Stimulated activated CD4-positive, alpha-beta T cell treated with anti-CD3 and anti-CD28 coated beads, Interleukin-1b, Interleukin-23, amount 100 ng/mL, for 4 hours (primary cell): ENCODE measurements at places on chromosomes 6 and 20.

DNA sequence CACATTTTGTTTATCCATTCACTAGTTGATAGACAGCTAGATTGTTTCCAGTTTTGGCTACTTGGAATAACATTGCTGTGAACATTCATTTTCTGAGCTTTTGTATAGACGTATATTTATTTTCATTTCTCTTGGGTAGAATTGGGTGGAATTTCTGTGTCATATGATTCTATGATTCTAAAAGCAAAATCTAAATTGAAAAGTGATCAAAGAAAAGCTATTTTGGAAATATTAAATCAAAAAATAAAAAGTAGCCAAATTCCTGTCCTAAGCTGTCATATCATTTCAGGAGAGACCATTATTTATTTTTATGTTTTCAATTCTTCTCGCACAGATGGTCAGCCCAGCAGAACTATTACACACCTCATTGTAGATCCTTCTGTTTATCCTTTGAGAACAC, 229.2 kb downstream of the COL12A1 start:
- DNase-seq: no peak

- DNase-seq: no peak
Measured at GRCh38 chr6:46097366-46097765, 32.4 kb upstream of the ENPP4 start.

- DNase-seq: no peak
Measured at GRCh38 chr6:109296452-109296851, 85.8 kb downstream of the CD164 start.

DNA sequence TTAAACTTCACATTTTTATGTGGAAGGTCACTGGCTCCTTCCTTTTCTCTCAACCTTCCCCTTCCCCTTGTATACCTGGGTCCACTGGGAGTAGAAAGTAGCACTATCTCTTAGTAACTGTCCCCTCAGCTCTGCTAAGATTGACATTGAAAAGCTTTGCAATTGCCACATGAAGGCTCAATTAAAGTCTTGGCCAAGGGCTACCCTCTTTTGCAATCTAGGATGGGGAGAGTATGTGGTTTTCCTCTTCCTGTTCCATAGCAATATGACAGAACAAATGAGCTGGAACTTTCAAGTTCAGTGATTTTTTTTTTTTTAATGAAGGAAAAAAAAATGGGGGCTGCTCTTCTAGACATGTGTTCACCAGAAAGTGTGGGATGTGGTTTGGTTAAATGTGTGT, 37.1 kb downstream of the PROKR2 start:
- no peak for DNase-seq

- no peak for DNase-seq
Measured at GRCh38 chr6:40397287-40398033, 189.7 kb downstream of the LRFN2 start.

DNA sequence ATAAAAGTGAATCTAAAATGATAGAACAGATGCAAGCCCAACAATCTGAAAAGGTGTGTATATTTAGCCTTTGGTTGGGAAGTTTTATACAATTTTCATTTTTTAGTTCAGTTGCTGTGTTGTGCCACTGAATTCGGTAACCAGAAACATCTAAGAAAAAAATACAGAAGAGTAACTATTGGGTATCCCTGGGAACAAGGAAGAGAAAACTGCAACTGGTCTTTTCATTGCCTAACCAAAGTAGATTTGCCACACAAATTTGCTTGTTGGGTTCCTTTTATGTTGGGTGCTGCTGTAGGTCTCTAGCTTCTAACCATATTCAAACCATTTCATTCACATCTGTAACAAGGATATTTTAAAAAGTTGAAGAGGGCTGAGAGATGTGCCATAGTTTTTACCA, 2.8 kb upstream of the TMEM30A start:
- no peak for DNase-seq

DNA sequence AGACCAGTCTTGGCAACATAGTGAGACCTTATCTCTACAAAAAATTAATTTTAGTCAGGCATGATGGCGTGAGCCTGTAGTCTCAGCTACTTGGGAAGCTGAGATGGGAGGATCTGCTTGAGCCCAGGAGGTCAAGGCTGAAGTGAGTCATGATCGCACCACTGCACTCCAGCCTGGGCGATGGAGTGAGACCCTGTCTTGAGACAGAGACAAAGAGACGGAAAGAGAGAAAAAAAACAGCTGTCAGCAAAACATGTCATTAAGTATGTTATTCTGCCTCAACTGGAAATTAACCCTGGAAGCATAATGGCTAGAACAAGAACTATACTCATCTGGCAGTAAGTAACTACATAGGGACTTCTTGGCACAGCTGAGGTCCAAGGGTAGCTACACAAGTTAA, 7.2 kb downstream of the MMS22L start:
- DNase-seq: no peak

- DNase-seq: no peak
Measured at GRCh38 chr6:5730585-5731263, 276.0 kb downstream of the NRN1 start.

DNA sequence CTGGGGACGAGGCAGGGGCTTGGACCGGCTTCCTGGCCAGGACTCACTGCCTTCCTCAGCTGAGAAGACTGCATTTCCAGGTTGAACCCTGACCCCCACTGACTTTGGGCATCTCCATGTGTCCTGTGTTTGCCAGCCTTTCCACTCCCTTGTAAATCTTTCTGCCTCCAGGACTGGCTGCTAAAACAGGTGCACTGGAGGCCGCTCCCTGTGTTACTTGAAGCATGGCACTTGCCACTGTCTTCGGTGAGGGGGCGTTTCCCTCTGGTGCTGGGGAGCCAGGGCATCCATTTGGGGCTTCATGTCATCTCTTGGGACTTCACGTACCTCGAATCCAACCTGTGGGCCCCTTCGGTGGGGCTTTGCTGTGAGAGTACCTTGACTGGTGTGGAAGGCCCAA, 6.7 kb upstream of the RBM38 start:
- DNase-seq: no peak

DNA sequence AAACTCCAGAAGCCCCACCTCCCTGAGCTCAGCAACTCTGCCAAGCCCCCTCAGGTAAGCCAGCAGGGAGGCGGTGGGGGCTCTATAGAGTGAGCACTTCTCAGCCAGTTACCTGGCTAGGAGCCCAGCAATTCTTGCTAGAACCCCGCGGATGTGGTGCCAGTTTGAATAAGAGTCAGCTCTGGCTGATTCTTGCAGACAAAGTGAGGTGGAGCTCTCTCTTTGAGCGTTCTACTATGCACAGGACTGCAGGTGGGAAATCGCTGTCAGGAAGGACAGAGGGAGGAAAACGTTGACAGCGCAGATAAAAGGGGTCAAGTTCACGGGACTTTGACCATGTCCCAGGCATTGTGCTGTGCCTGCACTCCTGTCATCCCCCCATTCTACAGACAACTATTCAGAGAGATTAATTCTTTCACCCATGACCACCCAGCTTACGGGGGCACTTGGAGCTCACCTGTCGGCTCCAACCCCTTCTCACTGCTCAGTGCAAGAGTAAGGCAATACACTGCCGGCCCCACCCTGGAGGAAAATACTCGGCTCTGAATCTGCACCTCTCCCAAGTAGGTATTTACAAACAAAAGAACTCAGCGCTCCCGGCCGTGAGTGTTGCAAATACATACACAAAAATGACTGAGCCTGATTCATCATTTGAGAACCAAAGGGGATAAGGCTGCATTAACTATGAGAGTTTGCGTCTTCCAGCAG, 92.9 kb downstream of the ANKRD60 start:
- DNase-seq: no peak

- DNase-seq: no peak
Measured at GRCh38 chr6:151096691-151097606, 142.8 kb upstream of the AKAP12 start.

DNA sequence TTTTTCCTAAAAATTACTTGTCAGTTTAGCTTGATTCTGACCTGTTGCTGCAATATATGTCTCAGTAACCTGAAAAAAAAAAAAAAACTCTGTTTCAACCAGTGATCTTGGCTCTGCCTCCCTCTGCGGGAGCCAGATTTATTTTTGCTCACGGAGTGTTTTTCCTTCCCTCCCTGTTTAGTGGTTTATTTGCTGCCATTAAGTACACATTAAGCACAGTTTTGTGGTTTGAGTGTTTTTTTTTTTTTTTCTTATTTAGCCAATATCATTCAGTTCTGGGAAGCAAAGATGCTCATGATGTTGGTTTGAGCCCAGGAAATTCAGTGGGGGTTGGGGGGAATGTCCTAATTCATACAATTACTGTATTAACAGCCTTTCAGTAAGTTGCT, 110.1 kb upstream of the GPR6 start:
- no peak for DNase-seq

GRCh38 chr20:54251096-54251495, 43.2 kb downstream of the PFDN4 start:
- no peak for DNase-seq

DNA sequence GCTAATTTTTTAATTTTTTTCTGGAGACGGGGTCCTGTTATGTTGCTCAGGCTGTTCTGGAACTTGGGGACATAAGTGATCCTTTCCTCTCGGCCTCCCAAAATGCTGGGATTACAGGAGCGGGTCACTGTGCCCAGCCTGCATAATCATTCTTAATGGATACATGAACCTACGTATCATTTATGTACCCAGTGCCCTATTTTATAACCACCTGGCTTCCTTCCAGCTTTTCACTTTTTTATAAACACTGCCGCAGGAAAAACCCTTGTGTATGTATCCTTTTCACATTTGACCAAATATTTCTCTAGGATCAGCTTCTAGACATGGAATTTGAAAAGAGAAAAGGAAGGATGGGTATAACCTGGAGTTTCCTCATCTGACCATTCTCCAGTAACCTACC, 85.6 kb upstream of the RIN2 start:
- DNase-seq: no peak

- DNase-seq: no peak
Measured at GRCh38 chr6:43852350-43852864, 82.4 kb downstream of the VEGFA start.

DNA sequence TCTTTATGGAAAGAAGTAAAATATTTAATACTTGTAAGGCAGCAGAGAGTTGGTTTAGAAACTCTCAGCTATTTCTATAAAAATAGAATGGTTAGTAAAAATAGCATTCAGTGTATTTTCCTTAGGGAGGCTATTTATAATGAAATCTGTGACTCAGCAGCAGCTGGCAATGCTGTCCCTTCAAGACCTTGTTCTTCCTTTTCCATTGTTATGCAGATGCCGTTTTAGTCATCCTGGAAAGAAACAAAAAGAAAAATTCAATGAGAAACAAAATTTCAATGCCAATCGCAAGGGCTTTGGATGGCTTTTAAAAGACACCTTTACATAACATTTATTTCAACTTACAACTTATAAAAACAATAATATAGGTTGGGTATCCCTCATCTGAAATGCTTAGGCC, 17.5 kb downstream of the MPC1 start:
- no peak for DNase-seq

DNA sequence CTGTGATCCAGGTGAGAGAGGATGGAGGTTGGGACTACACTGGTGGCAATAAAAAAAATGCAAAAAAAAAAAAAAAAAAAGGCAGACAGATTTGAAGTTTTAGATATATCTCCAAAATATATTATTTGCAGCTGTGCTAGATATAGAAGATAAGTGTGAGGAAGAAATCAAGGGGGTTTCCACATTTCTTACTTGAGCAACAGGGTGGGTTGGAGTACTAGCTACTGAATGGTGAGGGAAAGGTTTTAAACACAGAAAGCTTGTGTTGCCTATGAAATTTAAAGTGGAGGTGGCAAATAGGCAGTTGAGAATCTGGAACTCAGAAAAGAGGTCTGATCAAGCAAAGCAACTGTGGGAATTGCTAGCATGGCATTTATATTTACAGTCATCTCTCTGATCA, 59.9 kb upstream of the GNRH2 start:
- DNase-seq: no peak

DNA sequence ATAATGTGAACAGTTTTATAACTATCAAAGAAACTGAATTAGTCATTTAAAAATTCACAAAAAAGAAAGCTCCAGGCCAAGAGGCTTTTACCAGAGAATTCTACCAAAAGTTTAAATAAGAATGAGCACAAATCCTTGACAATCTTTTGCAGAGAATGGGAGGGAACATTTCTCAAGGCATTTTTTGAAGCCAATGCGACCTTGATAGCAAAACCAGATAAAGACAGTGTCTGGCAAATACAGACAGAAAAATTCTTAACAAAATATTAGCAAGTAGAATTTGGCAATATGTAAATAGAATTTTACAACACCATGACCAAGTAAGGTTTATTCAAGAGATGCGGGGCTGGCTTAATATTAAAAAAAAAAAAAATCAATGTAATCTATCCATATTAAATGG, 41.7 kb downstream of the RNF24 start:
- no peak for DNase-seq

- DNase-seq: no peak
Measured at GRCh38 chr6:11398451-11399326, 138.9 kb upstream of the TMEM170B start.

DNA sequence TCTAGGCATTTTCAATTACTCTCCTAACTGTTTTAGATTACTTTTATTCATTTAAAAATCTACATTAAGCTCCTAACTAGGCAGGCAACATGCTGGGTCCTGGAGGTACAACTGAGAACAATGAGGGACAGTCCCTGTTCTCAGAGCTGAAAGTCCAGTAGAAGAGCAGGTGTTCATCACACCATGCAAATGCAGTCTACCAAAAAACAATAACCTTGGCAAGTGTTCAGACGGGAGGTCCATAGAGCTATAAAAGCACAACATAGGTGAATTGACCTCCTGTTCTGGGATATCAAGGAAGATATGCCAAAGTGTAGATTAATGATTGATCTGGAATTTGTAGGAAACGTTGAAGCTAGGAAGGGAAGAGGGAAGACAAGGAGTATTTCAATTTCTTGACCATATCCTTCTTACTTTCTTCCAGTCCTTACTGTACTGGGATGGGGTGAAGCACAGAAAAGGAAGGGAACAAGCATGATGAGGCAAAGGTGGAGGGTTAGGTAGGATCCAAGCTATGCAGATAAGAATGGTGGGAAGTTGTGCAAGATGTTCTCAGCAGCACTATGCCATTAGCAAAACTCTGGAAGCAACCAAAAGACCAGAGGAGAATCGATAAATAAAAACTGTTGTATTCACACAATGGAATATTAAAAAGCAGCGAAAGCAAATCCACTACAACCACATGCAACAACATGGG, 485.7 kb upstream of the JARID2 start:
- DNase-seq: no peak
